ENCODE measurements at places on chromosomes 2 and 18.
A peak's percentile ranks its signal among the peaks of the same experiment; 100 is the strongest.

- no peak for DNase-seq
Measured at GRCh38 chr2:207409517-207409916, 120.2 kb upstream of the CREB1 start.

DNA sequence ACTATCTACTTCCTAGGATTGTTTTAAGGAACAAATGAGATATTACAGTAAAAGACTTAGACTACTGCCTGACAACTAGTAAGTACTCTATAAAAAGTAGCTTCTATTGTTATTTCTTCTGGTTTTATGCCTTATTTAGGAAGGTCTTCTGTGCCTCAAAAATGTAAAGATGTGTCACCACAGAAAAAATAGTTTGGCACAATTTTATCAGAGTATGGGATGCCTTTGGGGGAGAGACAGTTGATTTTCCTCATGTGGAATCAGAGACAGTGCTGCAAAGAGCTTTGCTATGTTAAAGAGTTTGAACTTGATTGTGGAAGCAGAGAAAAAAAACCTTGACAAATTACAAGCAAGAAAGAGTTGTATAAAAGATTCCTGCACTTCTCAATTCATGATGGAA is 98.4 kb downstream of the EHBP1 start:
- no peak for DNase-seq

DNA sequence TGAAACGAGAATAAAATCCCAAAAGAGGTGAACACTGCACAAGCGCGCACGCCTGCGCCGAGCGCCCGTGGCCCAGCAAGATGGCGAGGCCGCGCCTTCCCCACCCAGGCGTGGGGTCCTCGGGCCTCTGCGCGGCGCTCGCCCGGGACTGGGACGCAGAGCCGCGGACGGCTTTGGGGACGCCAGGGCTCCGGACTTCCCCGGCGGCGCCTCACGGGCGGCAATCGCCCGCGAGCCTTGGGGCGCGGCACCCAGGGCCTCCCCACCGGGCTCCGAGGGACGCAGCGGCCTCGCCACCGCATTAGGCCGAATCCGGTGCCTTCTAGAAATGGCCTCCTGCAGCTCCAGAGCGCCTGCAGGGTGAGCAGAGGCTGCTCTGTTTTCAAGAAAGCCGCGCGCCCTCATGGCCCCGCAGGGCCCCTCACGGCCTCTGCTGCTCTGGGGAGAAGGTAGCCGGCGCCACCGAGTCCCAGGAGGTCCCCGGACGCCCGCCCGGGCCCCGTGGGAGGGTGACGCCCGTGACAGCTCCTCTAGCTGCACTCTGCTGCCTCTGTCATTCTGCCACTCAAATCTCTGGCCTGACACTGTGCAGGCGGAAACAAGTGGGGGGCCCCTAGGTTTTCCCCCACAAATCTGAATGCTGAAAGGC is 35.9 kb upstream of the POMC start:
- DNase-seq = no peak

- no peak for DNase-seq
Measured at GRCh38 chr2:46297546-46298271, 502 bp downstream of the EPAS1 start.

DNA sequence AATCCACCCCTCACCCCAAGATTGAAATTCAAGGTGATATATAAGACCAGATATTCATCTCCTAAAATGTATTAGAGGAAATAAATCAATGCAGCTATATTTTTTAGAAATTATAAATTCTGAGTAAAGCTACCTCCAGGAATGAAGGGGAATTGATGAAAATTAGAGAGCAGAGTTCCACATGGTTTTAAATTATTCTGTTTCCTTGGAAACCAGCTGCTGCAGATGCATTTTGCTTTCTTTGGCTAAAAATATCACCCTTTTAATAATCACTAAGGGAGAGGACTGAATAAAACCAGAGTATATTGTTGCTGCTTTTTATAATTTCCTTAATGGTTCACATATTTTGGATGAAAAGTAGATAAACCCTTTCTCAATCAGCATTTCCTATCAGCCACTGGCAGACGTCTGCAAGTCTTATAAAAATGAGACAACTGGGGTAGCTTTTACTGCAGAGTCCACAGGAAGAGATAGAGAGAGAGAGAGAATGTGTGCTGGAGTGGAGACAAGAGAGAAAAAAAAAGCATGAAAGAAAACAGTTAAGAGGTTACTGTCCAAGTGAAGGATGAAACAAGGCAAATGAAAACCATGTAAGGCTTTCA is 2.0 kb downstream of the CSRNP3 start:
- no peak for DNase-seq

DNA sequence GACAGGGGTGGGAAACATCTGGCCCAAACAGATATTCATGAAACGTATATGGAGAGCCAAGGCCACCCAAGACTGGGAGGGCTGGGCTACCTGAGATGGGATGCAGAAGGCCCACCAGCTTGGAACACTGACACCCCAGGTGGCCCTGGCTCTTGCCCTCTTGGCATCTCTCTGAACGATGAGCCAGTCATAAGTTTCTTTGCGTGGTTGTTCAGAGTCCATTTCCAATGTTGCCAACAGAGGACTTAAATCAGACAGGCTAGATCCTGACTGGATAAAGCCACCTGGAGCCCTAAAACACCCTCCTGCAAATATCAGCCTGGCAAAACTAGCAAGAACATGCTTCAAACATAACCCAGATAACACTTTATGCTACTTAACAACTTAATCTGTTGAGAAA is 42.6 kb downstream of the LPIN2 start:
- DNase-seq = no peak

DNA sequence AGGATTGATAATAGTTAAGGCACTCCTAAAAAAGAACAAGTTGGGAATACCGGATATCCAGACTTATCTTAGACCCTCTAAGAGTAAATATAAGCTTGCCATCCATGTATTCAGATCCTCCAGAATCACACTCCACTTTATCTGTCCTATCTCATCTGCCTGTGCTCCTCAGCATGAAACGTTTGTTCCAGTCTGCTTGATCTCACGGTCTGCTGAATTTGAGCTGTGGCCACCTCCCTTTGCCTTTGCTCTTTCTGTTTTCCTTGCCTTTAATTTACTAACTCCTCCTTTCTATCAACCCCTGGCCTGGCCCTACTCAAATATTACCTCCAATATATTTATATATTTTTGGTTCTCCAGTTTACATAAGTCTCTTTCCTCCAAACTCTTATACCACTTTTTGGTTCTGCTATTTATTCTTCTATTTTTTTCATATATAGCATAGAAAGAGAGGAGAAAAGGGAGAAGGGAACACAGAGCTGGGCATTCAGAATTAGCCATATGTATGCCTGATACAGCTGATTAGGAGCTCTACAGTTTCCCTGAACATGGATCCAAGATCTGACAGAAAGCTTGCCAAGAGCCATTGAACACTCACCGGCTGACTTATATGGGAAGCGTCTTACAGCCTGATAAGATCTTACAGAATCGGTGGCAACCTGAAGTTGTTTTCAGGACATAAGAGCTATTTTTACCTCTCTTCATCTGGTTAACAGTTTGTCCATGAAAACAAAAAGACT is 21.8 kb upstream of the DNAJC27 start:
- no peak for DNase-seq

DNA sequence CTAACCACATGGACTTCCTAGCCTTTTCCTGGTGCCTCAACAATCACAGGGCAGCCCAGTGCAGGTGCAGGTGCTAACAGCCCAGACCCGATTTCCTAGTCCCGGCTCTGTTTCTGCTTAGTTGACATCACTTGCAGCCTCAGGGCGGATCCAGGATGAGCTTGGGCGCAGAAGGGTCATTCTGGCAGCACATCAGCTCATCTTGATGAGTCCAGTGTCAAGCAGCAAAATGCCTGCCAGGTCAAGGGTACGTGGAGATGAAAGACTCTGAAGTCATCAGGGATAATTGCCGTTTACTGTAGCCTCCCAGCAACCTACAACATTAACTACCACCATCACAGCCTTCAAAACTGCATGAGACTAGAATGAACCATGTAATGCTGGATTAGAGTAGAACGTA is 39.4 kb upstream of the EFHD1 start:
- DNase-seq = no peak

GRCh38 chr18:46856973-46857372 is 60.3 kb downstream of the PIAS2 start:
- peak; percentile 87 for DNase-seq

- DNase-seq = no peak
Measured at GRCh38 chr18:54218299-54218698, 6.2 kb downstream of the MBD2 start.

- DNase-seq = no peak
Measured at GRCh38 chr2:241003047-241003360, 4.6 kb downstream of the SNED1 start.

GRCh38 chr2:15984368-15985255 is 44.3 kb downstream of the MYCN start:
- peak; percentile 93 for DNase-seq

DNA sequence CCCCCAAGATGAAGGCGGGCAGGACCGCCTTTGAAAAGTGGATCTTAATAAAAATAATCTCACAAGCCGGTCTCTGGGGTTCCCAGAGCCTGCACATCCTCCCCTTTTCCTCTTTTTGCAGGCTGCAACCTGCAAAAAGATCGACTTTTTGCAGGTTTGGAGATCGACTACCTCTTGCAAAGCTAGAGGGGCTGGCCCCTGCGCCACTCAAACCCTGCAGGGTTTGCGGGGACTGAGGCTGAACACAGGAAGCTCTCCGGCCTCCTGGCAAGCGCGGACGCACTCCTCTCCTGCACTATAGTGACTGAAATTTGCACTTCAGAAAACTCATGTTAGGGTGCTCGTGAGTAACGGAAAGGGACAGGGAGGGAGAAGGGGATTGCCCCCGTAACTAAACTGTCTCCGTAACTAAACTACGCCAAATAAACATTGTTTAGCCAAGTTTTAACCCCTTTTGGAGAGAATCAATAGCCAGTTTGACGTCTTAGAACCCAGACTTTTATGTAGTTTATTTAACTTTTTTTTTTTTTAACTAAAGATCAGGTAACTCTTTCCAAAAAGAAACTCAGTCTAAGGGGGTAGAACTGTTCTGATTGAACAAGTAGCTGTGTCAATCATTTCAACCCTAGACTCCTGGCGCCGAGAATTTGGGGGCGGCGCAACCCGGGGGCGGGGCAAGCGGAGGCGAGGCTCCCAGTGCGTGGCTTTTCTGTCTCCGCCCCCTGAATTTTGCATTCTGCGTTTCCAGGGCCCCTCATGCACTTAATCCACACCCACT is 2.5 kb downstream of the IGFBP5 start:
- DNase-seq = peak; percentile 36

GRCh38 chr2:75465317-75465984 is 95.3 kb downstream of the EVA1A start:
- no peak for DNase-seq

GRCh38 chr2:238573916-238574315 is 147.2 kb downstream of the ASB1 start:
- DNase-seq = no peak

DNA sequence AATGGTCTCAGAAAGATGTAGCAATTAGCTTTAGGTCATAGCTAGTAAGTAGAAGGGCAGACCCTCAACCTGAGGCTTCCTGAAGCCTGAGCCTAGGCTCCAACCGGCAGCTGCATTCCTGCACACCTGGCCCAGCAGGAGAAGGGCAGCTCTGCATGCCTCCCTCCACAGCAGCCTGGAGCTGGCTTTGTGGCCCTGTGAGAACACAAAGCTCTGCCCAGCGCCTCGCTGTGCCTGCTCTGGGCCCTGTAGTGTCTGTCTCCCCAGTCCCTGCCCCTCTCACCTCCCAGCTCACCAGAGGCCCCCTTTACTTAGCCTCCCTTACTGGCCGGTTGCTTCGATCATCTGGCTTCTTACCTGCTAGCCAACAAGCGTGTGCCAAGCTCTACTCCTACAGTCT is 6.7 kb downstream of the TMEM214 start:
- DNase-seq = no peak

- no peak for DNase-seq
Measured at GRCh38 chr2:19857100-19857499, 44.7 kb downstream of the TTC32 start.

- DNase-seq = no peak
Measured at GRCh38 chr2:190136259-190136658, 73.7 kb upstream of the MSTN start.

- no peak for DNase-seq
Measured at GRCh38 chr2:127449414-127449813, 31.2 kb downstream of the PROC start.

GRCh38 chr2:11889101-11889850 is 142.8 kb downstream of the LPIN1 start:
- no peak for DNase-seq

DNA sequence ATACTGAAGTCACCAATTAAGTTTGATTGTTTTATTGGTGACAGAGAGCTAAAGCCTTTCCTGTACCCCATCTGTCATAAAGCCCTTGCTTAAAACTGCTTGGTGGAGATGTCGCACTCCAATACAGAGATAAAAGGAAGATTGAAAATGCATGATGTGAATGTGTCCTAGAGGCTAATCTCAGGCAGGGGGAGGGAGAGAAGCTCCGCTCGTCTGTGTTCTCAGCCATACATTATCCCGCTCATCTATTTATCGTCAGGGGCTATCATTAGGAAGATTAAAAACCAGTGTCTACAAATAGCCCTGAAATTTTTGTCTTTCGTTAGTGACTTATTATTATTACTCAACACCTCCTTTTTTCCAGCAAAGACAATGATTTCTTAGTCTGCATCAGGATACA is 110.3 kb downstream of the CMPK2 start:
- no peak for DNase-seq

DNA sequence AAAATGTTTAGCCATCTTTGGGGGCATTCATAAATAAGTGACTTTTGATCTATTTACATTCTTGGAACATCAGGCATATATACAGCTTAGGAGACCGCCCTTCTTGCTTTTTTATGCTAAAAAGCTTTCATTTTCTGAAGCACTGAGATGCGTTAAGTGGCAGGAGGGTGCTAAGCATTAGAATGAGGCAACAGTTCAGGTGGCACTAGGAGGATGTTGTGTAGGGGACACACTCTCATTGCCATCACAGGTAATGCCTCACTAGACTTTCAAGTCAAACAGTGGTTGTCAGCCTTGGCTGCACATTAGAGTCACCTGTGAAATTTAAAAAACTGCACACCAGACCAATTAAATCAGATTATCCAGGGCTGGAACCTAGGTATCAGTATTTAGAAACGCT is 39.1 kb downstream of the EHBP1 start:
- no peak for DNase-seq

DNA sequence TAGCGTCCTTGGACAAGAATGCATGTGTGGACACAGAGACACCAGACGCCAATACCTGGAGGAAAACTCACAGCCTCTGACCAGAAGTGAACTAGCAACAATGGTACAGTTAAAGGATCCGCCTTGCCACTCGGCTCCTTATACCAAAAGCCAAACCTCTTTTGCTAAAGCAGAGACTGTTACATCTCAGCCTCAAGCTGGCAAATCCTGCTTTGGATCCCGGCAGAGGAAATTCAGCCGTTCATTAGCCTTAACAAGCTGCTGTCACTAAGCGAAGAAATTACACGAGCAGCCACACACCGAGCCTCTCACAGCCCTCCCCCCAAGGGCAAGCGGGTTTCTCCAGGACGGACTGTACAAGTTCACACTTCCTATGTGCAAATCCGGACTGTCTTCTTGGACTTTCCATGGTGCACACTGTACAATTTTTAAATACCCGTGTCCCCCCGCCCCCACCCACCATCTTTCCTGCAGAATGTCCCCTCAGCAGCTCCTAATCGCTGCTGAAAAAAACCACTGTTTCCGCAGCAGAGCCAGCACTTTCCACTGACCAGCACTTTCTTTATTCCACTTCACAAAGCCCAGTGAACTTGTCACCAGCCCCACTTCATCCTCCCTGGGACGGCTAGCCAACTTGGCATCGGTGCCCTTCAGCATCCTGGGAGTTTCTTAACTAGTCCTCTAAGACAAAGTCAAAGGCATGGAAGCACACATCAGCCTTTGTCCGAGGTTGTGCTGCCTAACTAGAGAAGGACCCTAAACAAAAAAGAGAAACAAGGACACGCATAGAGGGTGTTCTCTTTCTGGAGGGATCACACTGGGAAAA is 1.5 kb downstream of the KLF7 start:
- peak; percentile 82 for DNase-seq

- DNase-seq = peak; percentile 22
Measured at GRCh38 chr18:63890950-63891304, 3.4 kb downstream of the SERPINB2 start.
